Activated T-helper 1 cell treated with anti-CD3 and anti-CD28 coated beads, Interleukin-12 subunit alpha, Interleukin-12 subunit beta, Interleukin-2, Interleukin-4 antibody, amounts not matched to agents 30 ng/mL and 10 ng/mL and 1 ng/mL, durations not matched to agents 14 hours and 24 hours and 36 hours (primary cell): ENCODE measurements at places on chromosomes 1 and 21. TPM values are rescaled to one million over a fixed set of nuclear protein-coding genes. Genes with fewer than 3 reads are reported as not detected.

- no peak for DNase-seq
- H3K4me3 ChIP-seq: no peak overlapping the region
- no peak overlapping the region for H3K27ac ChIP-seq
- H3K27me3 ChIP-seq: no peaks in the 10 kb centered on the region
Measured at GRCh38 chr1:228305721-228306152, 97.9 kb downstream of the OBSCN start.

DNA sequence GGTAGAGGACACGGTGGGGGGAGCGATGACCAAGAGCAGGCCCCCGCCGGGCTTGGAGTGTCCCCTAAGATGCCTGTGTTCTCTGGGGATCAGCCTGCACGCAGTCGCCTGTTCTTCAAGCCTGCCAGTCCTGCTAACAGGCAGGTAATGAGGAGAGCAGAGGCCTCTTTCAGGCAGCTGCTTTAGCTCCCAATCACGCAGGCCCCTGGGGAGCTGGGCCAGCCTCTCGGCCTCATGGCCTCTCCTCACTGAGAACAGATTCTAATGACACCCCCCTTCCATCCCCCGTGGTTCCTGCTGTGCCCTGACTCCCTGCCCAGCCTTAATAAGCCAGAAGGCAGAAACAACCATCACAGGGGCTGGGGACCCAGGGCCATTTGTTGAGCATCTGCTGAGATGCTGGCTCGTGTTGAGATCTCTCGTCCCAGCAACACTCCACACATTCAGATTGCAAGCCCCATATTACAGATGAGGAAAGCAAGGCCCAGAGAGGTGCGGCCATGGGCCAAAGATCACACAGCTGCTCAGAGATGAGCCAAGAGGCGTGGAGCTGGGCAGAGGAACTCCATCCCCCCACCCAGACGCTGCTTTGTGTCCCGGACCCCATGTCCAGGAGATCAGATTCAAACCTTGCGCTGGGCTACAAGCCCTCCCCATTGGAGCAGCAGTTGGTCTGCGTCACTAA lies 71.6 kb upstream of the CASZ1 start:
- H3K36me3 ChIP-seq: no peaks in the 10 kb centered on the region
- peaks cover 64% of the 10 kb centered on the region for H3K27me3 ChIP-seq
- H3K4me3 ChIP-seq: no peak overlapping the region
- DNase-seq: no peak
- H3K4me1 ChIP-seq: peaks cover 5% of the 10 kb centered on the region
- no peak overlapping the region for H3K27ac ChIP-seq

DNA sequence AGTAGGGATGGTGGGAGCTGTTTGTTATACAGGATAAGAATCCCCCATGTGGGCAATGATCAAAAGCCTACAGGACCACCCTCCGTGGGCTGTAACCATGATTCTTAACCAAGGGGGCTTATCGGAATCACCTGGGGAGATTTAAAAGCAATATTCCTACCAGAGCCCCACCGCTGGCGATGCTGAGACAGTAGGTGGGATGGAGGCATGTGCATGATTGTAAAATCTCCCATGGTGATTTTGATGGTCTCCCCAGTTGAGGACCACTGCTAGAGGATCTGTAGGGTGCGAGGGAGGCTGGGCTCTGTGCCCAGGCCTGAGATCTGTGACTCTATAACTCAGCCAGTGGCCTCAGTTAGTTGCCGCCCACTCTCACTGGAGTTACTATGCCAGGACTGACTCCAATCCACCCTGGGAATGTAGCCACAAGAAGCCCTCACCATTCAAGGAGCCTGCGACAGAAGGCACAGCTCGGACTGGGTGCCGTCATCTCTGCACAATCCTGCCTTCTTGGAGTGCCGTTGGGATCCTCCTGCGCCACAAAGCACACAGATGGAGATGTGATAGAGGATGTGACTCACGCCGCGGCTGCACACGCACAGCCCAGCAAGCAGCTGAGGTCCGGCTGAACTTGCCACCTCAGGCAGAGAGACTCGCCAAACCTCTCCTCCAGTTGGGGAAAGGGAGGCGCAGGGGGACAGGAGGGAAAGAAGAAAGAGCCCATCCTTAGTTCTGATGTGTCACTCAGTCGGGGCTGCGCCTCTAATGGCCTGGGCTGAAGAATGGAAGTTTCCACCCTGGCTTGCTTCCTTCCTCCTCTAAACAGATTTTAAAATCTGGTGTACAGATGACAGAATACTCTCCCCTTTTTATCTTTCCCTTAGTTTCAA lies 26.5 kb downstream of the AKNAD1 start:
- H3K36me3 ChIP-seq: no peaks in the 10 kb centered on the region
- H3K27ac ChIP-seq: no peak overlapping the region
- no peak for DNase-seq
- no peaks in the 10 kb centered on the region for H3K4me1 ChIP-seq

Gene KRTAP12-2
- not detected in 2 replicates for total RNA-seq

Gene DYNLT5
- not detected in 2 replicates for total RNA-seq
